ENCODE measurements at places on chromosomes 7 and 10.

DNA sequence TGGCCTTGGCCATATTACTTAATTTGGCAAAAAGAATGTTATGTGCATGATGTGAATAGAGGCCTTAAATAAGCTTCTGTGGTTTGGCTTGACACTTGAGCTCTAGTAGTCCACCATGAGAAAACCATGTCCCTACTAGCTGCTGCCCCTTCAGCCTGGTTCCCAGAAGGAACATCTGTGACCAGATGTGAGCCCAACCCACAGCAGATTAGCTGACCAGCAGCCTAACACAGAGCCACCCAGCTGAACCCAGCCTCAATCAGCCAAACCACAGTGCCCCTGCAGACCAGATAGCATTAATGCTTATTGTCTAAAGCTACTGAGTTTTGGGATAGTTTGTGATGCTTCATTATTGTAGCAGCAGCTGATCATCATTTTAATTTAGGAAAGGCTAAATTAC lies 16.6 kb downstream of the JAZF1 start:
- no peak for DNase-seq

- DNase-seq: no peak
These were observed 51.4 kb downstream of the BTAF1 start for GRCh38 chr10:91974960-91975359.

- DNase-seq: no peak
These were observed 13.0 kb downstream of the STK32C start for GRCh38 chr10:132294561-132295318.

- no peak for DNase-seq
These were observed 64.1 kb downstream of the DOCK1 start for GRCh38 chr10:126969310-126969709.

- DNase-seq: no peak
These were observed 152.0 kb downstream of the MACC1 start for GRCh38 chr7:20064974-20065862.

GRCh38 chr10:60197206-60197605 lies 192.5 kb downstream of the ANK3 start:
- DNase-seq: no peak

DNA sequence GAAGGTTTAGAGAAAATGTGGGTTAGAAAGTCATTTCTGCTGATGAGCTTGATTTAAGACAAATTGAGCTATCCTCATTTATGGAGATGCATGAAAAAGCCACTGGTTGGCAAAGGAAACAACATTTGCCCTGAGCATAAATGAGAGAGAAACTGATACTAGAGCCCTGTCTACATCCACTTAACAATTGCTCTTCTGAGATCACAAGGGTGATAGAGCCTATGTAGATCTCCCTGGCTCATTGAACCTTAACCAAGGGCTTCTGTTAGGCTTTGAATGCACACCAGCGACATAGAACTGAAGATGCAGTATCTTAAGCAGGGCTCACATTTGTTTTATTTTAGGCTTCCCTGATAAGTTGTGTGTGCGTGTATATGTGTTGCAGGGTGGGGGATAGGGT lies 35.0 kb downstream of the GPR141 start:
- DNase-seq: no peak

DNA sequence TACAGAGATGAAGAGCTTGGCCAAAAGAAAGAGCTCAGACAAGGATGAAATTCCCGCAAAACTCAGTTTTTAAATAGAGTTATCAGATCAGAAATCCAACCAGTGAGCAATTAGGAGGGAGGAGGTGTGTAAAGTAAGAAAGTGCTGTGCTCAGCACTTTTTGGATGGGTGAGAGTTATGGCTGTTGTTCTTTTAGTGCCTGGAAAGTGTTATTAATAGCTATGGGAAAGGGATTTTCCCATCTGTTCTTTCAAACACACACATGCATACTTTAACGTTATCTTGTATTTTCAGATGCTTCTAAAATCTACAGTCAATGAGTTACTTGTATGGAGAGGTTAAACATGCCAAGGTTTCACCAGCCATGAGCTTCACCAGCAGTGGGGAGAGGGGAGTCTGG lies 107.3 kb upstream of the TMEM72 start:
- no peak for DNase-seq

GRCh38 chr7:148715027-148715426 lies 16.3 kb downstream of the CUL1 start:
- DNase-seq: no peak

DNA sequence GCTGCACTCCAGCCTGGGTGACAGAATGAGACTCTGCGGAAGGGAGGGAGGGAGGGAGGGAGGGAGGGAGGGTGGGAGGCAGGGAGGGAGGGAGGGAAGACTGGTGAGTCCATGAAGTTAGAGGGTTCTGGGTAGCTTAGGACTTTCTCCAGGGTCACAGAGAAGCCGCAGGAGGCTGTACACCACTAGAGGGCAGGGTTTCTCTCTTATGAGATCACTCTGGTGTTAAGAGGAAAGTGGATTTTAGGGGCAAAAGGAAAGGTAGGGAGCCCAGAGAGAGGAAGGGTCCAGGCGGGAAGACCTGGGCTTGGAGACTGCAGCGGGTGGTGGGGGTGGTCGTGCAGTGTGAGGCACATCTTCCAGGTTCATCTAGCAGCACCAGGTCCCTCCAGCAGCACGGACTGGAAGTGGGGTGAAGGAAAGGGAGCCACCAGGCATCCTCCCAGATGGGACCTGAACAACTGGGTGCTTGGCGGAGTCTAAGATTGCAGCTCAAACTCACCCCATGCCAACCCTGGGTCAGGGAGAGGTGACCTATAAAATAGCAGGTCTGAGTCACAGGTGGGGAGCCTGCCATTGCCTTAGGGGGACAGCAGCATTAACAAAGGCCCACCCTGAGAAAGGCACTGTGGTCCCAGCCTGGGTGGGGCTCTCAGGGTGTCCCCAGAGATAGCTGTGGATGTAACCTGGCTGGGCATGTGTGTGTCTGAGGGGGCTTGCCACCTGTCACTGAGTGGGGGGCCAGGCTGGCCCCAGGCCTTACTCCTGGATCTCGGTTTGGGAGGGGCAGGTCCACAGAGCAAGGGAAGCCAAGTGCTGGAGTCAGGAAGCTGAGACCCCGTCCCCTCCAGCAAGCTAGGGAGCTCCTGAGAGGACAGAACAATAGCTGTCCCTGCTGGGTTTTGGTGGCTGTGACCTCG lies 48.5 kb upstream of the SLC29A3 start:
- DNase-seq: no peak

DNA sequence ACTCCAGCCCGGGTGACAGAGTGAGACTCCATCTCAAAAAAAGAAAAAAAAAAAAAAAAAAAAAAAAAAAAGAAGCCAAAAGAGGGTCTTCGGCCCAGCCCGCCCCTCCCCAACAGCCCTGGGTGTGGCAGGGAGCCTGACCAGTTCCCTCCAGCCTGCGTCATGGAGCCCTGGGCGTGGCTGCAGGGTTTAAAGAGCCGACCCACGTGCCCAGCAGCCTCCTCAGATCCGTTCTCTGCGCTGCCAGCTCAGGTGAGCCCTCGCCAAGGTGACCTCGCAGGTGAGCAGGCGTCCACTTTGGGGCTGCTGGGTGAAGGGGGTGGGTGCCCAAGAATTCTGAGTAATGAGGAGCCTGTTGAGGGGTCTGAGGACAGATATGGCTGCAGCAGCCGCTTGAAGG lies at the start of gene FXYD4:
Gene FXYD4 (plus strand): TSS at position 219 of the 400 bp plus-strand sequence. CDS start 2,111 bp downstream, outside the sequence.
- no peak for DNase-seq

- no peak for DNase-seq
These were observed 255.0 kb upstream of the PHYHIPL start for GRCh38 chr10:58921421-58921855.

DNA sequence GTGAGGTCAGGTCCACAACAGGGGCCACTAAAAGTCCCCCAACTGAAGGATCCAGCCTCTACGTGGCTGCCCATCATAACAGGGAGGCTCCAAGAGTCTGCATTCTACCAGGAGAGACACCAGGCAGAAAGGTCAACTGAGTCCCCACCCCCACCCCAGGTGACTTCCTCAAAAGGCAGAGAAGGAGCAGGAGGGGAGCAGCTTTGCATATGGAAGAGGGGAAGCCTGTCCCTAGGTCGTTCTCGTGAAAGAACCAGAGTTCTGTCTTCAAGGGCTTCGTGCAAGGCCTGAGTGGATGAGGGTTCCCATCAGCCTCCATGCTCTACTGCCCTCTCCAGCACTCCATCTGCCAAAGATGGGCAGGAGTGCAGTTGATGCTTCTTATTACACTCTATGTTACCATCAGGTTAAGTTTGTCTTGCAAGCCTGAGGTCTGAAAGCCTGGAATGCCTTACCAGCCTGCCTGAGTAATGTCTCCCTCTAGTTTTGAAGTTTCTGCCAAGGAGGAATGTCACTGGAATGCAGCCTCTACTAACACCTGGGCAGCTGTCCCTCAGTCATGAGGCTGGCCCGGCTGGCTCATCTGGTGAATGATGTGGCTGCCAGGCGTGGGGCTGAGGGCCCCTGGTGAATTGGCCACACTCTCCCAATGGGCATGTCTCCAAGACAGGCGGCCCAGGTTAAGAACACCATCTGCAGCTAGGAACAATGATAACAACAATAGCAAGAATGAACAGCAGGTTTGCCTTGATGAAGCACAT lies 54.3 kb upstream of the SMNDC1 start:
- DNase-seq: no peak

DNA sequence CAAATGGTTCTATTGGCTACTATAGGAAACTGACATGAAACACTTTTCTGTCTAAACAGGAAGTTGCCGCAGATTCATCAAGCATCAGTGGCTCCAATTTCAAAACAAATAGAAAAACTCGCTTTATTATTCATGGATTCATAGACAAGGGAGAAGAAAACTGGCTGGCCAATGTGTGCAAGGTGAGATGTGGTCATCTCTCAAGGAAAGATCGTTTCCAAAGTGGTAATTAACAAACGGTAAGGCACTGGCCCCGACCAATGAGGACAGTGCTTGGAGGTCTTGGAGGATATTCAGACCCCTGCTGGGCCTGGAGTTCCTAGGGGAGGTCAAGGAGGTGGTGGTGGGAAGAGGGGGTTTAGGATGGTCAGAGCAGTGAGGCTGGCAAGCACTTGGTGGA lies 2.6 kb downstream of the PNLIP start:
- no peak for DNase-seq

DNA sequence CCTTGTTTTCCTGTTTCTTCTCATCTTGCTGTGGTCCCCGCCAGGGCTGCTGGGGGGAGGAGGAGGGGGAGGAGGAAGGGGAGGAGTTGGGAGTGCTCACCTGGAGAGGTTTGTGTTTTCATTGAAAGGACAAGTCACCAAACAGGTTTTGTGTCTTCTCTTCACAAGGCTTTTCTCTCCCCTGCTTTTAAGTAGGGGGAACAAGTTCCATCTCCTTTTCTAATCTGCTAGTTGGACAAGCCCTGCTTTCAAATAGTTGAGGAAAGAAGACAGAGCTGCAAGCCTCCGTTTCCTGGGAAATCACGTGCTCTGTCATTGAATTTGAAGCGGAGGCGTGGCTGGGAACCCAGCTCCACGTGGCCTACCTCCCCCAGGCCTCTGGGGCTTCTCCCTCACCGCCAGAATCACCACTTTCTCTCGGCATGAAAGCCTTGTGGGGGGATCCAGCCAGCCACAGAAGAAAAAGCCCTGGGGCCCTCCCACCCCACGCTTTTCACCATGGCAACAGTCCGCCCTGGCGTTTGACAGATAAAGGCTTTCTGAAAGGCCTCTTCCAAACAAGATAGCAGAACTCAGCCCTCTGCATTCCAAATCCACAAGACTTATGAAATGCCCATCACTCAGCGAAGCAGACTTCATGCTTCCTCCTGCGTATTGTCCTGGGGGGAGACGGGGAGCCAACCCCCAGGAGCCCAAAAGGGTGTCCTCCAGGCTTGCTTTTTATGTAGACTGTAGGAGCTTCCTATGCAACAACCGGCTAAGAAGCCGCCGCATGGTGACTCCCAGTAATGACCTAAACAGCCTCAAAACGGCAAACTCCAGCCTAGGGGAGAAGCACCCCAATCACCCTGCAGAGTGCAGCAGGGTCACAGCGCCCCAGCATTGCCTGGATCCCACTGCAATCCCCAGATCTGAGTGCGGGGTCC lies 51.7 kb downstream of the PROSER2 start:
- peak; percentile 1 for DNase-seq

- no peak for DNase-seq
These were observed 45.0 kb upstream of the TSPAN13 start for GRCh38 chr7:16708511-16708910.

DNA sequence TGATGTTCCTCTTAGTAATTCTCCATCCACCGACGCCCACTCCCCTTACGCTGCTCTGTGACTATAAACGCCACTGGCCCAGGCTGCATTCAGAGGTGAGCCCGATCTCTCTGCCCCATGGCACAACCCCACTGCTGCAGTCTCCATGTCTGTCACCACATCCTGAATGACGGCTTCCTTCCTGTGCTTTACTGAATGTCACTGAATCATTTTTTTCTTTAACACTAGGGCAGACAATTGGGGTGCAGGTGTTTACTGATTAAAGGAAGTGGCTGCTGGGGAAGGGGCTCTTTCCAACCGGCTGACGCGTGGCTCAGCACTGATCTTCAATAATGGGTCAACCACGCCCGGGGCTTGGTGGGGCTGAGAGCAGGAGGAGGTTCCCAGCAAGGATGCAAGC lies 208.3 kb downstream of the USP6NL start:
- DNase-seq: peak; percentile 32

- peak; percentile 35 for DNase-seq
These were observed 100.9 kb upstream of the YAE1 start for GRCh38 chr7:39465055-39465929.

- no peak for DNase-seq
These were observed 248.9 kb downstream of the ELFN1 start for GRCh38 chr7:1918881-1919525.

DNA sequence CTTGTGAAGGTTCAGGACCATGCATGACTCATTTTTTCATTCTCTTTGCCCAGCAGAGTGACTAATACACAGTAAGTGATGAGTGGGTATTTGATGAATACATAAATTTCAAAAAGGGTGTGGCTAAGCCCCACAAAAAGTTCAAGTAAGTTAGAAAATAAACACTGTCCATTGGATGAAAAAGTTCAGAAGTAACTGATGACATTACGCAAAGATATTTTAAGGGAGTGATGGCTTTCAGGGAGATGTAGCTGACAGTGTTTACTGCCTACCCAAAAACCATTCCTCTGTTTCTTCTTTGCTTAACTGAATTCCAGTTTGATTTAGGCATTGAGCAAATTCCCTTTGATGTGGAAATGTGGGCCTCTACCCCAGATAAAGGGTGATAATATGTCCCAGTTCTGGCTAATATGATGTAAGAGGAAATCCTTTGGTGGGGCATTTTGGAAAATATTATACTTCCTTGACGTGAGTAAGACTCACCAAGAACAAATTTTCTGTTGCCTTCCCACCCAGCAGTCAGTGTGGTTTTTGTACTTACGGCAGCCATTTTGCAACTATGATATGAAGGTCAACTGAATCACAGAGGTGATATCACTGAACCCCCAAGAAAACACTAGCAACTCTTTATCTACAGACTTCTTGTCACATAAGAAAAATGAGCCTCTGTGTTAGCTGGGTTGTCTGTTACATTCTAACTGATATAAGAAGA lies 29.0 kb upstream of the EBLN1 start:
- peak; percentile 38 for DNase-seq

Measured in stimulated activated CD4-positive, alpha-beta T cell treated with anti-CD3 and anti-CD28 coated beads, TNF-alpha, amount 100 ng/mL, for 24 hours (primary cell).